AG09319 (cell line): ENCODE measurements at places on chromosomes 3 and 15.

GRCh38 chr3:107227091-107227490 lies 150.1 kb upstream of the CCDC54 start:
- DNase-seq = no peak

DNA sequence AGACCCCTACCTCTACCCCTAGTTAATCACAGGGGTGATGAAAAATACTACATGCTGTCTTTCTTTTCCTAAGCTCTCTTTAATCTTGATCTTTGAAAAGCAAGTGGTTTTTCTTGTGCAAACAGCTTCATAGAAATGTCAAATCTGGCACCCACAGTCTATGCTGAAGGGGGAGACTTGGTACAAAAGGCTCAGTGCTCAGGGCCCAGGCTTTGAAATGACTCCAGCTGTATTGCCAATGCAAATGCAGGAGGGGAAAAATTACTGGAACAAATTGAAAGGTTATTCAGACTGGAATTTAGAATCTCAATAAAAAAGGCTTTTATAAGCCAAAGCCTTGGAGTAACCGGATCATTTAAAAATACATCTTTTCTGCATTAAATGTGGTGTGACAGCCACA lies 223.9 kb downstream of the LRTM1 start:
- DNase-seq = no peak

- no peak for DNase-seq
These were observed 78.7 kb downstream of the DAPK2 start for GRCh38 chr15:63967616-63968015.

- no peak for DNase-seq
These were observed 46.5 kb downstream of the FAM174B start for GRCh38 chr15:92608866-92609700.

GRCh38 chr3:98581474-98581873 lies 11.9 kb downstream of the CPOX start:
- no peak for DNase-seq

DNA sequence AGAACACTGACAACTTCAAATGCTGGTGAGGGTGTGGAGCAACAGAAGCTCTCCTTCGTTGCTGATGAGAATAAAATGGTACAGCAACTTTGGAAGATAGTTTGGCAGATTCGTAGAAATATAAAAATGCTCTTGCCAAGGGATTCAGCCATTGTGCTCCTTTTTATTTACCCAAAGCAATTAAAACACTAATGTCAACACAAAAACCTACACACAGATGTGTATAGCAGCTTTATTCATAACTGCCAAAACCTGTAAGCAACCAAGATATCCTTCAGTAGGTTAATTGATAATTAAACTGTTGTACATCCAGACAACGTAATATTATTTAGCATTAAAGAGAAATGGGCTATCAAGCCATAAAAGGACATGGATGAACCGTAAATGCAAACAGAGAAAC lies 37.8 kb upstream of the LSAMP start:
- DNase-seq = no peak

DNA sequence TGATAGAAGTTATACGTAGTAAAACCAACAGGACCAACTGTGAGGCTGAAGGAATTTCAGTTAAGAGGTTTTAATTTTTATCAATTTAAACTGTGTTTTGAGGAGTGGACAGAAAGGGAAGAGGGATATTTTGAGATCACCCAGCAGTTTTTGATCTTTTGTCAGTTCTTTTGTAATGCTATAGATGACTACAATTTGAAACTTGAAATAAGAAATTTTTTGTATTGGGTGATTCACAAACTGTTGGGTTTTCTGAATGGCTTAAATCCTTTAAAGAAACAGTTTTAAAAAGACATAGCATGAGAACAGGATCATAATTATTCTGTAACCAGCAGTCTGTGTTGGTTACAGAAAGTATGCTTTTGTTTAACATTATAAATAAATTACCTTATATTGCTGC lies 67.4 kb downstream of the TCF12 start:
- no peak for DNase-seq

GRCh38 chr3:141275032-141275422 lies 43.4 kb downstream of the PXYLP1 start:
- no peak for DNase-seq

DNA sequence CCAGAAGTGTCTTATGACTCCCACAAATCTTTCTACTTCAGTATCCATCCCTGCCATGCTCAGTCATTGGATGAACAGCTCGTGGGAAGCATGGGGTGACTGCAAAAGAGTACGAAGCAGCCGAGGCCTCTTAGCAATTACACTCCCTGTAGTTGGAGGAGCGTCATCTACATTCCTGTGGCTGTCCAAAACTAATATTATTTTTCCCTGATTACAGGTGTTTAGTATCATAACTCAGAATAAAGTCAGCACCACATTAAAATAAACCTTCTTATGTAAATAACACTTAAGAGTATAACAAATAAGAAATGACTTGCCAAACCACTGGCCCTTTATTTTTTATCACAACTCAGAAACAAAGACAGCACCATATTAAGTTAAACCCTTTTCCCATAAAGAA lies 141.5 kb downstream of the PLOD2 start:
- DNase-seq = no peak
